Melanocyte of skin (primary cell): ENCODE measurements at places on chromosomes 2 and 18. TPM values are rescaled to one million over a fixed set of nuclear protein-coding genes. Genes with fewer than 3 reads are reported as not detected.

ESPNL gene
- not detected in 2 replicates for total RNA-seq

GALR1 gene
- total RNA-seq, result not detected in 2 replicates

ADGRF3 gene
- total RNA-seq, result under 0.01 TPM in 2 replicates

SMYD1 gene
- 0.36 and 1.0 TPM in 2 replicates for total RNA-seq

BOLL gene
- total RNA-seq, result not detected in 2 replicates

NEMP2 gene
- total RNA-seq, result 7.2 and 8.7 TPM in 2 replicates

METAP1D gene
- total RNA-seq, result 13.8 and 21.4 TPM in 2 replicates

CRACDL gene
- under 0.01 TPM in 1 of 2 replicates, not detected in the other for total RNA-seq

CDH2 gene
- 4.5 and 9.5 TPM in 2 replicates for total RNA-seq
